PC-3 (cell line): ENCODE measurements at places on chromosomes 5 and 9. TPM values are rescaled to one million over a fixed set of nuclear protein-coding genes. Genes with fewer than 3 reads are reported as not detected.
A peak's percentile ranks its signal among the peaks of the same experiment; 100 is the strongest.

Gene CCNI2
- not detected in 2 replicates for total RNA-seq

DNA sequence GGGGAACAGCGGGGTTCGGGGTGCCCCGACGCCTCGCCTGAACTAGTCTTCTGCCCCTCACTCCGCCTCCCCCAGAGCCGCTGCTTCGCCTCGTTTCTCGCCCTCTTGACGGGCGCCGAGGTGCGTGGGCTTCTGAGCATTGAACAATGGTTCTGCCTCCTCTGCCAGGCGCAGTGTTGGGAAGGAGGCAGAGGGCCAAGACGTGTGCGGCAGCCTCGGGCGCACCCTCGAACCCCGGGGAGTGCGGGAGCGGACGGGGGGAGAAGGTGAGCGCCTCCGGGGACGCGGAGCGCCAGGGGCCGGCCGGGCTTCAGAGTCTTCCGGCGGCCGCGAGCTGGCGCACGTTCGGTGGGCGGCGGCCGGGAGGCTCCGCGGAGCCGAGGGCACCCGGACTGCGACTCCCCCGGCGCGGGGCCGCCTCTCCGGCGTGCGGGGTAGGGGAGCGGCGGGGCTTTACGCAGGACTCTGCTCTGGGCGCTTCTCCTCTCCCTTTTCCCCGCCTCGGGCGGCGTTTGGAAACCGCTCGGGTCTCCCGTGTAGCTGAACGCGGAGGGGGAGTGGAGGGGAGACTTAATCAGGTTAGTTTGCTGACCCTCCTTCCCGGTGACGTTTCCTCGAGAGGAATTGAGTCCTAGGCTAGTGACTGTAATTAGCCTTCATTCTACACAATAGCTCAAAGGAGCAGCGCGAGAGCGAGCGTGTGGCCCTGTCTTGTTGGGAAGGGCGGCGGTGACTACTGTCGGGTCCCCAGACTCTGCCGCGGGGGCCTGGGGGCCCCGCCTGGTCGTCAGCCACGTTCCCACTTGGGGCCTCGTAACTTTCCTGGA lies 1.1 kb downstream of the VLDLR start:
- DNase-seq = no peak

GRCh38 chr5:1104327-1105006 lies 7.4 kb downstream of the SLC12A7 start:
- DNase-seq = no peak

DNA sequence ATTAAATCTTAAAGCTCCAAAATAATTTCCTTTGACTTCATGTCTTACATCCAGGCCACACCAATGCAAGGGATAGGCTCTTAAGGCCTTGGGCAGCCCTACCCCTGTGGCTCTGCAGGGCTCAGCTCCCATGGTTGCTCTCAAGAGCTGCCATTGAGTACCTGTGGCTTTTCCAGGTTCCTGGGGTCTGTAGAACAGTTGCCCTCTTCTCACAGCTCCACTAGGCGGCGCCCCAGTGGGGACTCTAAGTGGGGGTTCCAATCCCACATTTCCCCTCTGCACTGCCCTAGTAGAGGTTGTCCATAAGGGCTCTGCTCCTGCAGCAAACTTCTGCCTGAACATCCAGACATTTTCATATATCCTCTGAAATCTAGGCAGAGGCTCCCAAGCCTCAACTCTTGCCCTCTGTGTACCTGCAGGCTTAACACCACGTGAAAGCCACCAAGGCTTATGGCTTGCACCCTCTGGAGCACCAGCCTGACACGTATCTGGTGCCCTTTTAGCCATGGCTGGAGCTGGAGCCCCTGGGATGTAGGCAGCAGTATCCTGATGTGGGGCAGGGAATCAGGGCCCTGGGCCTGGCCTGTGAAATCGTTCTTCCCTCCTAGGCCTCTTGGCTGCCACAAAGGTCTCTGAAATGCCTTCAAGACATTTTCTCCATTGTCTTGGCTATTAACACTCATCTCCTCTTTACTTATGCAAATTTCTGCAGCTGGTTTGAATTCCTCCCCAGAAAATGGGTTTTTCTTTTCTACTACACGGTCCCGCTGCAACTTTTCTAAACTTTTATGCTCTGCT lies 185.1 kb downstream of the SMARCA2 start:
- no peak for DNase-seq

GRCh38 chr5:172498431-172499129 lies 44.3 kb upstream of the SH3PXD2B start:
- no peak for DNase-seq

GRCh38 chr9:95854386-95855020 lies 21.0 kb upstream of the ERCC6L2 start:
- peak; percentile 79 for DNase-seq

Gene C1QTNF2
- 0.04 and 0.17 TPM in 2 replicates for total RNA-seq

Gene ITK
- total RNA-seq = 0.58 and 0.69 TPM in 2 replicates

DNA sequence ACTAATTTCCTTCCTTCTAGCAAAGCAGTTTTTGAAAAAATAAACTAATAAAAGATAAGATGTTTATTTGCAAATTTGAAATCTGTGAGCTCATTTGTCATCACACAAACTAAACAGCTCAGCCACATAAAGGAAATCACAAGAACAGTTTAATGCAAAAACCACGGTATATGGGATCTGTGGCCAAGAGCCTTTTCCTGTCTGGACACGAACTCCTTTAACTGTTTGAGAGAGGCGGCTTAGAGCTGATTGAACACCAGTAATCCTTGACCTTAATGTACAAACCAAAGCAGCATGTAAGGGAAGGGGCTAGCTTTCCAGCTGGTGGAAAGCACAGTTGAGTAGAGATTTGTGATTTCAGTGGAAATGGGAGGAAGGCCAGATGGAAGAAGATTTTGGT lies 66.3 kb upstream of the SPINK5 start:
- DNase-seq = no peak

DNA sequence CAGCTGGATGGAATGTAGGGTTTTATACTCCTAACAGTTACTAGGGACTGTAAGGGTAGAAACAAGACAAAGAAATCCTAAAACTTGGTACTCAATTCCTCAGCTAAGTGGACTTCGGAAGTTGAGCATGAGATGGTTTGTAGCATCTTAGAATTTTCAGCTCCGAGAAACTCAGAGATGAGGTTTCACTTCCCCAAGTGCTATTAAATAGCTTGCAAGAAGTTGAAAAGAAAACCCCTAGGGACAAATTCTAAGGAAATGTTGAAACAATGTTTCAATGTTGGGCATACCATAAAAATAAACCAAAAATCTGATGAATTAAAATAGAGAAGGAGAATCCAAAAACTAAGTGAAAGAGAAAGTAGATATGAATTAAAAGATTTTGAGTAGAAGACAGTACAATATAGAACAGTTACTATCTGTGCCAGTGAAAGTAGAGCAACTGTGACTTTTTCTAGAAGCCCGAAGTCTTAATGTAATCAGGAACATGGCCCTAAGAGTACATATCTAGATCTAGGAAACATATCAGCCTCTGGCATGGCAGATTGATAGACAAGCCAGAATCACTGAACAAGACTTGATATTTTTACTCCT lies 308.6 kb upstream of the RGMB start:
- DNase-seq = no peak

DNA sequence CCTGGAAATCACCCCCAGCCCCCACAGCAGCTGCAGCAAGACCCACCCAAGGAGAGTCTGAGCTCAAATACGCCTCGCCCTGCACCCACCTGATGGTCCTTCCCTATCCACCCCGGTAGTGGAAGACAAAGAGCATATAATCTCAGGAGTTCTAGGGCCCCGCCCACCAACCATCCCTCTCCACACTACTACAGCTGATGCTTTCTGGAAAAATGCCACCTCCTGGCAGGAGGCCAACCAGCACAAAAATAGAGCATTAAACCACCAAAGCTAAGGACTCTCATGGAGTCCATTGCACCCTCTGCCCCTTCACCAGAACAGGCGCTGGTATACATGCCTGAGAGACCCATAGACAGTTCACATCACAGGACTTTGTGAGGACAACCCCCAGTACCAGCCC lies 22.5 kb upstream of the NIPSNAP3A start:
- no peak for DNase-seq

DNA sequence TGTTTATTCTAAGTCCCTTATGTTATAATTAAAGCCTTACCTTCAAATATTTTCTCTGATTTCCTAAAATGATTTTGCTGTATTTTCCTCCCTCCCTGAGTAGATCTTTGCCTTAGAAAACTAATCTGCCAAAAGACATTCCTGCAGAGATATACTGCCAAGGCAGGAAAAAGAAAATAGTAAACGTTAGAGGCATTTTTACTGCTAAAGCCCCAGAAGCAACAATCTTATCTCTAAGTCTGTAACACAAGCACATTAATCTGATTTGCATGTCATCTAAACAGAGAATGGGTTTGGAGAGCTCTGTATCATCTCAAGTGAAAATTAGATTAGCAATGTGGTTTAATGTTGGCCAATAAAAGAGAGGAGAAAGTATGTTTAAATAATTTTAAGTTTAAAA lies 847.7 kb downstream of the MAT2B start:
- DNase-seq = no peak

GRCh38 chr5:169085212-169085611 lies 215.7 kb downstream of the SLIT3 start:
- no peak for DNase-seq

DNA sequence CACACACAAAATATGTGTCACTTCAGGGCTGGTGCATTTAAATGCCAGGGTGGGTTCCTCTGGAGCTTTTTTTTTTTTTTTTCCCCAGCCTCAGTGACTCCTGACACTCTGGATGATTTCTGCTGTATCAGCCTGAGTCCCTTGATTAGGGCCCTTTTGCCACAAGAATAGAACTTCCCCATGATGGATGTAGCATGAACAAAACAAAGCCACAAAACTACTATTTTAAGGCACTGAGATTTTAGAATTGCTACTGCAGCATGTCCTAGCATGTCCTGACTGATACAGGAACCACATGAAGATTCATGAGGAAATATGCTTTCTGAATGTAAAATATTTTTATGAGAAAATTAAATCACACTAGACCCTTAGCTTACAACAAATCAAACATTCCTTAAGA lies 13.9 kb upstream of the ADGRD2 start:
- no peak for DNase-seq

DNA sequence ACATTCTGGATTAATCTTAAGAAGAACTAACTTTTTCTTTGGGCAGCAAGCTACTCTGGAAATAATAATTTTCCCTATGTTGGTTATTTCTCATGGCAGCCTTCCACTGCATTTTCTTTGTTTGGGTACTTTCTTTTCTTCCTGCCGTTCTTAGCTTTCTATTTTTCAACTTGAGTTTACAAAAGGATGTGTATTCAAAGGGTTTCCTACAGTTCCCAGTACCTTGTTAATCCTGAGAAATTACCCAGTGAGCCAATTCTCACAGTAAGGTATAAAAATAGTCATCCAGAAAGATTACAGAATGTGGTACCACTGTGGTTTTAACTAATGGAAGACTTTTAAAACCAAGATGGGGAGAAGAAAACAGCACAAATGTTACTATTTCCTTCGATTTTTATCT lies 20.2 kb downstream of the GPR21 start:
- no peak for DNase-seq

DNA sequence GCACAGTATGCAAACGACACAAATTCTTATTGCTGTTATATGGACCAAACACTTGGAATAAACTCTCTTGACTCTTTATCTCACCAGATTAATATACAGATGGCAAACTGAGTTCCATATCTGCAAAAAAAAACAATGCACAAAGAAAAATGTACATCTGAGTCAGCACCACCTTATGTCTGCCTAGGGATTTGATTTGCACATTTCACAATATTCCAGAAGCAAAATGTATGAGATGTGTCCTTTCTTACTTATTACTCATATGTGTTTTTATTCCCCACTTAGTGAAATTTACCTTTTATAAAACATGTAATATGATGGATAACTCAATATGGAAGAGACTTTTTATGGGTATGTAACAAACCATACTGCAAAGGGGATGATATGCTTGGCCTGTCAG lies 236.9 kb downstream of the GLIS3 start:
- no peak for DNase-seq

DNA sequence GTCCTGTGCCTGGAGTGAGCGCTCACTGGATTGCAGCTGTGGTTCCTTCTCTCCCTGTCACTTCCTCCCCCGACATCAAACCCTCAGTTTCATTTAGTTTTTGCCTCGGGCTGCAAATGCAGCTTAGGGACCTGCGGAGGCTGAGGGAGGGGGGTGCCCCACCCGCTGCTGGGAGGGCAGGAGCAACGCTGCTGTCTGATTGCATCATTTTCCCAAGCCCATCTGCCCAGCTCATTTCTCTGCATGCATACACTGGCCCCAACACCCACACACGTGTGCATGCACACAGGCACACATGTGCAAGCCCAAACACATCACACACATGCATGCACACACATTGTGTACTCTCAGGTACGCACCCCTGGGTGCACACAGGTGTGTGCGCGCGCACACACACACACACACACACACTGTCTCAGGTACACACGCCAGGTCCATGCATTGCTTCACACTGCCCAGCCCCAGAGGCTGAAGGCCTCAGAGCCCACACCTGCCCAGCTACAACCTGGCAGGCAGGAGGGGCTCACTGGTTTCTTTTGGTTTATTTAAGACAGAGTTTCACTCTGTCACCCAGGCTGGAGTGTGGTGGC lies 3.4 kb downstream of the ASS1 start:
- no peak for DNase-seq

Gene CORO2A
- total RNA-seq = 2.2 and 2.8 TPM in 2 replicates

DNA sequence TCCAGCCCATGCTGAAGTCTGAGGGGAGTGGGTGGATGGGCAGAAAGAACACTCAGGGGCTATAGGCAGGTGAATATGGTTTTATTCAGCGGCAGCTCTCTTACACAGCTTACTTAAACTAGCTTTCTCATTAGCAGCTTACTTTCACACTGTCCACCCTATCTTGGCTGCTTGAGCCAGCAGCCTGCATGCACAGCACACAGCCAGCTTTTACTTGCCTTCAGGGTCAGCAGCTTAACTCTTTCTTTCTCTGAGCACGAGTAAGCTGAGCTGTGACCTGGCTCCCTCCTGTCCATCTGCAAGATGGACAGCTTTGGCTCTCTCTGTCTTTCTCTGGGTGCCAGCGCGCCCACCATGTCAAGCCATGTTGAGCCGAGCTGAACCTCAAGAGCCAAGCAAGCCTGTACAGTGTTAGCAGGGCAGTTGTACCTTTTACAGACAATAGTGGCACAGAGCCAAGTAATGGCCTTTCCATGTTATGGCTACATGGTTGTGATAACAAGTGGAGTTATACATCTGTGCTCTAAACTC lies 1054.9 kb downstream of the PTPRD start:
- DNase-seq = no peak

Gene MCC
- total RNA-seq = 7.1 and 10.3 TPM in 2 replicates

- DNase-seq = no peak
These were observed 323.4 kb downstream of the CSNK1G3 start for GRCh38 chr5:123835421-123835820.

Gene OR2S2
- not detected in 2 replicates for total RNA-seq

DNA sequence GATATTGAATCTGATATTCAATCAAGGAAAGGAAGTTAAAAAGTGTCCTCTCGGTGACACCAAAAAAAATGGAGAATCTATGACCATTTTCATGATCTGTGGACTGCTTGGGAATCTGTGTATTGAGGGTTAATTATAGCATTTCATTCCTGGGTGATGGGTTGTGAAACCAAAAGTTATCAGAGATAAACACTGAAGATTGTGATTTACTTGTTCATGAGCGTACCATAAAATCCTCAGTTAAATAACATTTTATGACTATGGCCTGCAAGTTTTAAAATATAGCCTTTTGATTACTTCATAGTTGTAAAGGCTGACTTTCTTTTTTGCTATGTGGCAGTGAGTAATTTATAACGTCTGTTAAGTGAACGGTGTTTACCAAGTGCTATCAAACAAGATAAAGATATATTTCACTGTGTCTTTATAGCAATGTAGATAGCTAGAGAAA lies 267.9 kb upstream of the SEMA6A start:
- no peak for DNase-seq

Gene MYMK
- total RNA-seq = not detected in 2 replicates

Gene DAB2IP
- total RNA-seq = 15.2 and 17.6 TPM in 2 replicates

Gene LPAR1
- 67.9 and 75.0 TPM in 2 replicates for total RNA-seq
